Mucosa of gallbladder (tissue), 1 donor: ENCODE measurements at places on chromosomes 2 and 18. TPM values are rescaled to one million over a fixed set of nuclear protein-coding genes. Genes with fewer than 3 reads are reported as not detected.

TWIST2 gene
- total RNA-seq: 5.9 TPM

GRCh38 chr18:78962098-78962497, 17.5 kb upstream of the SALL3 start:
- DNase-seq: no peak

RND3 gene
- total RNA-seq: 39.7 TPM

- no peak for DNase-seq
Measured at GRCh38 chr2:60628026-60628425, 74.6 kb upstream of the BCL11A start.

EPHA4 gene
- total RNA-seq: 9.0 TPM

- DNase-seq: no peak
Measured at GRCh38 chr2:122636097-122636496, 880.6 kb downstream of the TSN start.

REL gene
- total RNA-seq: 14.0 TPM
